ENCODE measurements at places on chromosomes 6 and 20.

DNA sequence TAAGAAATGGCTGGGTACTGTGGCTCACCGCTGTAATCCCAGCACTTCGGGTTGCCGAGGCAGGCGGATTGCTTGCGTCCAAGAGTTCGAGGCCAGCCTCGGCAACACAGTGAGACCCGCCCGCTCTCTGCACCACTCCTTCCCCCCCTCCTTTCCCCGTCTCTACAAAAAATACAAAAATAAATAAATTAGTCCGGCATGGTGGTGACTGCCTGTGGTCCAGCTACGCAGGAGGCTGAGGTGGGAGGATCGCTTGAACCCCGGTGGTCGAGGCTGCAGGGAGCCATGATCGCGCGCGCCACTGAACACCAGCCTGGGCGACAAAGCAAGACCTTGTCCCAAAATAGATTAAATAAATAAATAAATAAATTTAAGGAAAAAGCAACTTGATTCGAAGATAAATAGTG, 448 bp upstream of the RNF114 start:
- peak overlapping the region; percentile 99 for H3K4me3 ChIP-seq
- H3K4me1 ChIP-seq, result peaks cover 70% of the 10 kb centered on the region
- no peak for DNase-seq
- no peaks in the 10 kb centered on the region for H3K27me3 ChIP-seq
- no peak overlapping the region for H3K27ac ChIP-seq

GRCh38 chr6:73129653-73130443, 95.4 kb downstream of the KHDC1L start:
- H3K27ac ChIP-seq, result no peak overlapping the region
- H3K36me3 ChIP-seq, result no peaks in the 10 kb centered on the region
- H3K4me1 ChIP-seq, result no peaks in the 10 kb centered on the region
- H3K27me3 ChIP-seq, result no peaks in the 10 kb centered on the region
- peak; percentile 53 for DNase-seq

DNA sequence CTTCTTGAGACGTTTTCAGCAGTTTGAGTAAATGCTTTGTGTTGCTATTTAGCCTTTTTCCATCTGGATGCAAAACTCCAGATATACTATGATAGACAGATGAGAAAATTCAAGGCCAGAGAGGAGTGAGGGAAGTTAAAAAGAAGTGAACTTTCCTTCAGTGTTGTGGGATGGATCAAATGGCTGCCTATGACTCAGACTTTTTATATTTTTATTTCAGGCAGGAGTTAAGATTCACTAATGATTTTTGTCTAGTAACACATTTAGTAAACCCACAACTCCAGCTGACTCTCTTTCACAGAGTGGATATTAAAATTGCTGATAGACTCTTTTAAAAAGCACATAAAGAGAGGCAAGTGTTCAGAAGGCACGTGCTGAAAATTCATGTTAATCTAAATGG, 23.2 kb upstream of the PTCHD4 start:
- H3K4me1 ChIP-seq, result no peaks in the 10 kb centered on the region
- no peak overlapping the region for H3K4me3 ChIP-seq
- no peak overlapping the region for H3K27ac ChIP-seq
- DNase-seq, result no peak
- H3K36me3 ChIP-seq, result no peaks in the 10 kb centered on the region

DNA sequence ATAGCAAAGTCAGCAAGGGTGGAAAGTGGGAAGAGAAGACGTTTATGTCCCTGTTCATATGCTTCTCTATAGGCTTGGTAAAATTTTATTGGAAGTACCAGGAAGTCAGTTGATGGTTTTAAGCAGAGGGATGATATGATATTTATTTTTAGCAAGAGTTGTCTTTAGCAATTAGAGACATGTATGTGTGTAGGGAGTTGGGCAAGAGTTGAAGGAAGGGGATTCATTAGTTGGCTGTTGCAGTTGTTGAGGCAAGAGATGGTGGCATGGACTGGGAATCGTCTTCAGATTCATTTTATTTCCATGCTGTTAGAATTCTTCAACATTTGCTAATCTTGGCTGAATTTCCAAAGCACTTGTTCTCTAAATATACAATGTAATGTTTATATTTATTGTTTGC, 85.6 kb downstream of the QKI start:
- no peak for DNase-seq
- H3K4me1 ChIP-seq, result no peaks in the 10 kb centered on the region
- H3K27ac ChIP-seq, result no peak overlapping the region

DNA sequence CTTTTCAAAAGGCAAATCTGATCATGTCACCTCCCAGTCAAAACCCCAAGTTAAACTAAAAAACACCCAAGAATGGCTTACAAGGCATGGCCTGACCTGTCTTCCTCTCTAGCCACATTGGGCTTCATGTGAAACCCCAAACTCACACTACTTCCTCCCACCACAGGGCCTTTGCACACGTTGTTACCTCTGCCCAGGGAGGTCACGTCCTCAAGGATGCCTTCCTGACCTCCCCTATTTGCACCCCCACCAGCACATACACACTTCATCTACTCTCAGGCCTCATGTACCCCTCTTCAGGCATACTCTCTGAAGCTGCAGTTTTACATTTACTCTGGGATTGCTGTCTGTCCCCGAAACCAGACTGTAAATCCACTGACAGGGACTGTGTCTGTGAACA, 6.1 kb downstream of the EZR start:
- DNase-seq, result no peak
- H3K4me1 ChIP-seq, result peaks cover 88% of the 10 kb centered on the region
- H3K36me3 ChIP-seq, result peaks cover 11% of the 10 kb centered on the region
- no peak overlapping the region for H3K27ac ChIP-seq
- no peaks in the 10 kb centered on the region for H3K27me3 ChIP-seq

DNA sequence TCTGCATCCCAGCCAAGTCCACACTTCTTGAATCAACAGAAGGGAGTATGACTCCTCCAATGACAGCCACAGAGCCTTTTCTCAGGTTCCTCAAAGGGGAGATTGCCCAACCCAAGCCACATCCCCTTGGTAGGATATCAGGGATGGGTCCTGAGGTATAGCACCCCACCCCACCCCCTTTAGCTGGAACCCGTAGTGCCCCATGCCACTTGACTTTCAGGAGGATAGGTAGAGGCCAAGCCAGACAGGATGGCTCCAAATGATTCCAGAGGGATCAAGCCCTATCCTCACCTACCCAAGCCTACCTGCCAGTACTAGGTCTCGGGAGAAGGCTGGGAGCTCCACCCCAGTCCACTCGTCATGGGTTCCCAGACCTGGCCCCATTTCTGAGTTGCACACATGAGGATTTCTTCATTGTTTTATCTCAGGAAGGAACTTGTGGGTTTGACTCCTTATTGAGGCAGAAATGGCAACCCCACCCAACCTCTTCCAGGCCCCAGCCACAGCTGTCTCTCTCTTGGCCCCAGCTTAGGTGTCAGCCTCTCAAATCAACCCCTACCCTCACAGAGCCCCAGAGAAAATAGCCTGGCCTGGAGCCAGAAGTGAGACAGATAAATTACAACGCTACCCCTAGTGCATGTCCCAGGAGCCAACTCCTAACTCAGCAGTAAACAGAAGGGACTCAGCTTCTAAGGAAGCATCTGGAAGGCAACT, 3.6 kb downstream of the CCND3 start:
- H3K36me3 ChIP-seq, result peaks cover 7% of the 10 kb centered on the region
- H3K4me1 ChIP-seq, result peaks cover 39% of the 10 kb centered on the region

GRCh38 chr6:4478098-4478497, 298.1 kb upstream of the CDYL start:
- H3K4me1 ChIP-seq, result no peaks in the 10 kb centered on the region
- no peak overlapping the region for H3K4me3 ChIP-seq
- no peaks in the 10 kb centered on the region for H3K36me3 ChIP-seq
- peaks cover 54% of the 10 kb centered on the region for H3K27me3 ChIP-seq

All from HepG2 (cell line).